CD4-positive, alpha-beta T cell treated with Interferon gamma for 1 hour (primary cell): ENCODE measurements at places on chromosomes 12 and 14.

- DNase-seq, result no peak
Observed at GRCh38 chr14:105084741-105085571, 19.7 kb upstream of the GPR132 start.

DNA sequence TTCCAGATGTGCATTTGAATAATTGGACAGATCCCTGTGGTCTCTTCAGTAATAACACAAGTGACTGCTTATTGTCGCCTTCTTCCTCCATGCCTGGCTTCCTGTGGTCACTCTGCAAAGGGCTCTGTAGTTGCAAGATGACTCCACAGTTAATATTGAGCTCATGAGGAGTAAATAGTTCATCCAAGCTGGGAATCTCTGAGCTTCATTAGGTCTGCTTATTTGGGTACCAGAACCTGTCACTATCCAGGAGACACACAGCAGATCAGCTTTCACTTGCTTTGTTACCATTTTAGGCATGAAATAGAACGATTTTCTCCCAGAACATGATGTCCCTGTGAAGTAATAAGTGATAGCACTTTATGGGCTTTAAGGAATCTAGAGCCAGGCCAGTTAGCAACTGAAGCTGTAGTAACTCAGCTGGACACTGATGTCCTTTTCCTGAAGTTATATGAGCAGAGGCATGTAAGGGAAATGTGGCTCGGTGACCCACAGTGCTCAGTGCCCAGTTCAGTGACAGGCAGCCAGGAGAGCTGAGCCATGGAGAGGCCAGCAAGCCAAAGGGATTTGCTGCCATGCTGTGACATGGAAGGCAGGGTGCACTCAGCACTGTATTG is 50.1 kb downstream of the CRADD start:
- DNase-seq, result no peak

DNA sequence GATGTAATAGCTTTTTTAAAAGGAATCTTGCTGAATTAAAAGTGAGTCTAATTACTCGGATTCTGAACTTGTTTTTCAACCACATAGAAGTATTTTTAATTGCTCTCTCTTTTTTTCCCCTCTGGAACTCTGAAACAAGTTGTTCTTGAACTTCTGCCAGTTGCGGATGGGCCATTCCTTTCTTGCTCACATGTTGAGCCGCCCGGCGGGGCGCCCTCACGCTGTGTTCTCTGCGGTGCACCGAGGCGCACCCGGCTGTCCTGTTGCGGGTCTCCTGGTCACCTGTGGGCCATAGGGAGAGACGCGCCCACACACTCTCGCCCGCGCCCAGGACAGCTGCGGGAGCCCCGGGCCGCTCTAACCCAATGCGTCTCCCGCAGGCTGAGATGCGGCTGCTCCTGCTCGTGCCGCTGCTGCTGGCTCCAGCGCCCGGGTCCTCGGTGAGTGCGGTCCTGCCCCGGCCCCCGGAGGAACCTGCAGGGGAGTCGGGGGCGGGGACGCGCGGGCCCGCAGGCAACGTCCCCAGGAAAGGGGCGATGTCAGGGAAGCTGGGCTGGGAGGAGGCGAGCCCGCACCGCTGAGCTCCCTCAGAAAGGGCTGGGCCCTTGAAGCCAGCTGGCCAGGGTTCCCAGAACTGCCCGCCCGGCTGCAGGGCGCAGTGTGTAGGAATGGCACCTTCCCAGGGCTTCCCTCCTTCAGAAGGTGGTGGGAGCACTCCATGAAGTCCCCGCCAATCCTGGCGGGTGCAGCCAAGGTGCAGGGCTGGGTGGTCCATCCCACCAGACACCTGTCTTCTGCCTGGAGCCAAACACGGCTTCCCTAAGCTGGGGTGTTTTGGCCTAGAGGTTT is 2.3 kb downstream of the PAPLN start:
- no peak for DNase-seq

GRCh38 chr12:109637996-109638395 is 64.4 kb downstream of the MVK start:
- no peak for DNase-seq

DNA sequence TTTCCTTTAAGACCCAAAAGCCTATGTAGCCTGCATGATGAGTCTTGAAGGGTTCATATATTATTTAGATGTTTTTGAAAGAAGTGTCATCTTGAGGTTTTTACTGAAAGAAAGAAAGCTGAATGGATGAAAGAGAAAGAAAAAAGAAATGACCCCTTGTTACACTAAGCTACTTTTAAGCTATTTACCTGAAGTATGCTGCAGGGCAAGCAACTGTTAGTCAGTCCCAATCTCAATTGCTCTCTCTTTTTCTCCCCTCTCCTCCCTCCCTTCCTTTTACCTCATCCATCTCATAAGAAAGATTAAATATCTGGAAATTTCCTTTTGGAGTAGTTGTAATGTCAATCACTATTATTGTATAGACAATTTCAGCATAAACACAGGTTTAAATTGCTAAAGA is 512.4 kb downstream of the TMTC2 start:
- DNase-seq, result no peak

DNA sequence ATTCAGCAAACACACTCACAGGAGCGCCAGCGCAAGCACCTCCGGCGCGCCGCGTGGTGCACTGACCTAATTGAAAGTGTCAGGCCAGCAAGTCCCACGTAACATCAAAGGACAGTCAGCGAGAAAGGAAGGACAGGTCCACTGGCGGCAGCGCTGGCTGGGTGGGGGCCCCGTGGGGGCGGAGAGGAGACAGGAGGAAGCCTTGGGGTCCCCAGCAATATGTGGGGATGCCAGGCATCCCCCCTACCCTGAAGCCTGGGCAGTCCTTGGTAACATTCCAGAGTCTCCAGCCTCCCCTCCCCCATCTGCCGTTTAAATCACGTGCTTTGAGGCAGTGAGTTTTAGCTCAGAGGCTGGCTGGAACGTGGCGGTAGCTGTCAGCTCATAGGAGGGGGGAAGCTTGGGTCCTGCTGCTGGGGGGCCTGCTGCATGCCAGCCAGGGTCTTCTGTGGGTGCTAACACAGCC is 159.2 kb downstream of the CALM1 start:
- DNase-seq, result no peak

GRCh38 chr12:116130431-116130830 is 147.1 kb downstream of the MED13L start:
- DNase-seq, result no peak

DNA sequence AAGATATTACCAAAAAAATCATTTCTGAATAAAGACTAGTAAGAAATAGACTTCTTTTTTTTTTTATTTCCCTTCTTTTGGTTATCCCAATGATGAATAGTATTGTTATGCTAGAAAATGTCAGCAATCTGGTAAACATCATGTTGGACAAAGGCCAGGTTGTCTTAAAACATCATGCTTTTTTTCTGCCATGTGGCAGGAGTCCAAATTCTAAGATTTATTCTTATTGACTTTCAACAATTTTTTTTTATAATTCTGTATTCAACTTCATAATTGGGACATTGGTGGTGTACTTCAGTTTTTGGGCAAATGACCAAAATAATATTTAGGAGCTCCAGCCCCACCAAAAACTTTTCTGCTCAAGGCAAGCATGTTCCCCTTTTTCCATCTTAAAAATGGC is 10.5 kb downstream of the DCN start:
- no peak for DNase-seq

DNA sequence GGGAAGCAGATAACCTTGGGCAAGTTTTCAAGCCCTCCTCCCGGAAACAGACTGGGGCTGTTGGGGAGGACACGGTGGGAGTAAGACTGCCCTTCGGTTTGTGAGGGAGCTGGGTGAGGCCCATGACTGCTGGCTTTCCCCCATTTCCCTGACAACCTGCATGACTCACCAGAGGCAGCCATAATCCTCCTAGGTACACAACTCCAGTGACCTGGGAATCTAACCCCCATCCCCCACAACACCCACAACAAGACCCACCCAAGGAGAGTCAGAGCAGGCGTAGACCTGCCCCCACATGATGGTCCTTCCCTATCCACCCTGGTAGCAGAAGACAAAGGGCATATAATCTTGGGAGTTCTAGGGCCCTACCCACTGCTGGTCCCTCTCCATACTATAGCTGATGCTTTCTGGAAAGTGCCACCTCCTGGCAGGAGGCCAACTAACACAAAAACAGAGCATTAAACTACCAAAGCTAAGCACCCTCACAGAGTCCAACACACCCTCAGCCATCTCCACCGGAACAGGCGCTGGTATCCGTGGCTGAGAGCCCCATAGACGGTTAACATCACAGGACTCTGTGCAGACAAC is 14.8 kb downstream of the DDX24 start:
- no peak for DNase-seq
